ENCODE measurements at places on chromosomes 11 and 22.
A peak's percentile ranks its signal among the peaks of the same experiment; 100 is the strongest.

- DNase-seq, result no peak
Observed at GRCh38 chr11:118004543-118005223, 18.5 kb downstream of the IL10RA start.

GRCh38 chr22:49372530-49373288 lies 455.0 kb downstream of the BRD1 start:
- DNase-seq, result peak; percentile 0

DNA sequence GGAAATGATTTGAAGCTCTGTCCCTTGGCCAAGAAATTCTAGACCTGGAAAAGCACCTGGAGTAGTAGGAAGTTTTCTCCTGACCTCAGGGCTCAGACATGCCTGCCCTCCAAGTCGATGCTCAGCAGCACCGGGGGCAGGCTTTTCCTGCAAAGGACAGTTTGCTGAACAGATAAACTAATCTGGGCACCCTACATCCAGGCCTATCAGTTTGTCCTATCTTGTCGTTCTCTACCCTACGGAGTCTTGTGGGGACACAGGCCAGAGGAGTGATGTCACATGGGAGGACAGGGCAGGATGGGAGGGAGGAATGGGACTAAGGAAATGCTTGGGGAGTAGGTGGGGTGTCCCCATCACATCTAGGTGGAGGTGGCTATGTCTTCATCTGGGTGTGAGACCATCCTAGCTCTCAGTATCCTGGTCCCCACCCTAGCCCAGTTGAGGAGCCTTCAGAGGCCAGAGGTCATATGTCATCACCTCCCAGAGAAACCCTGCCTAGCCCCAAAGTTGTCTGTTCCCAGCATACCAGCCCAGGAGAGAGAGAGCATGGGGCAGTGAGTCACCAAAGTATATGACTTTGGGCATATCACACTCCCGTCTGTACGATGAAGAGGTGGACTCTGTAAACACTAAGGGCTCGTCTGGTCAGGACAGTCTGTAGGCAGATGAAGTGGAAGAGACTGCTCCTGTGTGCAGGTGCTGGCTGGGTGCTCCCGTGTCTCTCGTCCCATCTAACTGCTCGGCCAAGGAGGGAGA lies 18.1 kb upstream of the FCHSD2 start:
- DNase-seq, result no peak

GRCh38 chr11:61112575-61112974 lies 10.3 kb downstream of the CD5 start:
- DNase-seq, result no peak

- no peak for DNase-seq
Observed at GRCh38 chr11:46256540-46257001, 20.9 kb upstream of the CREB3L1 start.

- DNase-seq, result no peak
Observed at GRCh38 chr11:115222218-115222862, 281.9 kb downstream of the CADM1 start.

DNA sequence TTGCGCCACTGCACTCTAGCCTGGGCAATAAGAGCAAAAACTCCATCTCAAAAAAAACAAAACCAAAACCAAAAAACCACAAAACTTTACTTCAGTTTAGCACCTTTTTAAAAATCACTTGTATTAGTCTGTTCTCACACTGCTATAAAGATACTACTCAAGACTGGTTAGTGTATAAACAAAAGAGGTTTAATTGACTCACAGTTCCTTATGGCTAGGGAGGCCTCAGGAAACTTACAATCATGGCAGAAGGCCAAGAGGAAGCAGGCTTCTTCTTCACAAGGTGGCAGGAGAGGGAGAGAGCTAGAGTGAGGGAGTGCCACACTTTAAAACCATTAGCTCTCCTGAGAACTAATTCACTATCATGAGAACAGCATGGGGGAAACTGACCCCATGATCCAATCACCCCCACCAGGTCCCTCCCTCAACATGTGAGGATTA lies 261.3 kb downstream of the TMEM135 start:
- DNase-seq, result no peak

DNA sequence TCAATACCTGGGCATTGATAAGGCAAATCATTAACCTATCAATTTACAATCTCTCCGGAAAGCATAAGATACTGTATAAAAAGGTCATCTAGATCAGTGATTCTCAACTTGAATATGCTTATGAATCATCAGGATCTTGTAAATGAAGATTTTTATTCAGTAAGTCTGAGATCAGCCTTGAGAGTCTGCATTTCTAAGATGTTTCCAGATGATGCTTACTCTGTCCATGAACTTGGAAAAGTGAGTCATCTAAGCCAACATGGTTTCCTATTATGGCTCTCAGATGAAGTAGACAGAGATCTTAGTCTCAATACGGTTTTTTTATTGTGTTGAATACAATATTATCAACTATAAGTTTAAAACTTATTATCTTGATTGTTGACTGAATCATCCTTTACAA lies 226.4 kb upstream of the KIRREL3 start:
- DNase-seq, result no peak

Measured in adipocyte (in vitro differentiated cells).